ENCODE measurements at places on chromosomes 4 and X.

- no peak for DNase-seq
Observed at GRCh38 chr4:113051361-113051760, 1.9 kb downstream of the ANK2 start.

GRCh38 chrX:4197971-4198370, 484.5 kb upstream of the PRKX start:
- DNase-seq = no peak

DNA sequence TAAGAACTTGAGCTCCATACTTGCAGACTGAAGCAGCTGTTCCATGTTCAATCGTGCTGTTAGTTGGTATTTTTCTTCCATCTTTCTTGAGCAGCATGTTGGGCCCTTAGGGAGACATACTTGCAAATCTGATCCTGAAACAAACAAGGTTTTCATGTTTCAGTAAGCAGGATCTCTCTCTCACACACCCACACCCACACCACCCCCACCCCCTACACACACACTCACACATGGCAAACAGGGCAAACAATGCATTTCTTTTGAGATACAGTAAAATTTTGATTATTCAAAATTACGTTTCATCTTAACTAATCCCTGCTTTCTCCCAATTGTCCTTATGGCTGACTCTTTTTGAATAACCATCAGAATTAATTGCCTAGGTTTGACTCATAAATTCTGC, 32.3 kb downstream of the GPC3 start:
- DNase-seq = no peak

GRCh38 chrX:48196745-48197201, at the start of gene SSX5:
TSS of gene SSX5 (minus strand) at chrX:48196795. CDS start at chrX:48195358, 1,437 bp downstream.
- DNase-seq = no peak

DNA sequence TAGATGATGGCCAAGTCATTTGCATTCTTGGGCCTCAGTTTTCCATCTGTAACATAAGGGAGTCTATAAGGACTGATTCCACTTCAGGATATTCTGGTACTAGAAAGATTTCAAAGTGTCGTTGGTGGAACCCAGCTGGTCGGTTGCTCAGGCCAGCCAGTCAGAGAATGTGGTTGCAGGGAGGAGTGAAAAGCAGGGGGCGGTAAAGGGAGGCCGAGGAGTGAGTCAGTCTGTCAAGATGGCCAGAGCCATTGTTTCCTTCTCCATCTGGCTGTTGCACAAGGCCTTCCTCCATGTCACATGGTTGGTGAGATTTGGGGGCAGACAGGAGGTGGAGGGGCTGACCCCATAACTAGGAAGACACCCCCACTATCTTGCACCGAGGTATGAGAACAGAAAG, 38.2 kb downstream of the STARD8 start:
- peak; percentile 45 for DNase-seq

DNA sequence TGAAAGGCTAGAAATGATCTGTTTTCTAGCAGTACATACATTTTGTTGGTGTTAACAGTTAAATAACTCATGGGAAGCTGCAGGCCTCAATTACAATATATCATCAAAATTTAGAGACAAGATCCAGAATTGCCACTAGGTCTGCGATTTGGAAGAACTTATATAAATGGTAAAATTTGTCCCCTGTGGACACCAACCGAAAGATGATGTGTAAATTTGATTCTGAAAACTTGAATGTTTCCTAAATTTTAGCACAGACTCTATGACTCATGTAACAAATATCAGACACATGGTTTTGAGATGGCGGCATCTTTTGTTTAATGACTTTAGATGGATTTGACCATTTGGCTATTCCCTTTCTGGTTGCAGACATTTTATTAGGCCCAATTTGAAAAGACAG, 6.0 kb upstream of the HPGDS start:
- no peak for DNase-seq

- peak; percentile 49 for DNase-seq
Observed at GRCh38 chr4:24179201-24179840, 289.5 kb upstream of the PPARGC1A start.

DNA sequence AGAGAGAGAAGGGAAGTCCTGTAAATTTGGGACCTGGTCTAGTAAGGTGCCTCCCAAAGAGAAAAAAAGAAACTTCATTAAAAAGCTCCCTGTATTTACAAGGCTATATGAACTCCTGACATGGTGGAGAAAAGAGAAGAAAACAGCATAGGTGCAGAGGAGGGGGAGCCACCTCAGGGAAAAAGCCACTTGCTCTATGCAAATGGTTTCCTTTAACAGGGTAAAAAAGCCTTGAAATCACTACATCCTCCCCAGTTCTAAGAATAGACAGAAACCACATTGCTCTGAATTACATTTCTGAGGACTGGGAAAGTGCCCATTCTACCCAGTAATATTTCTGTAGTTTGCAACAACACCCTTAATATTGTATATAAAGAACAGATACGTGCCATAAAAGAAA, 165.5 kb downstream of the KLF8 start:
- no peak for DNase-seq

GRCh38 chrX:57643698-57644097, 36.4 kb downstream of the NLRP2B start:
- no peak for DNase-seq

- no peak for DNase-seq
Observed at GRCh38 chr4:173012608-173013007, 156.0 kb upstream of the GALNT7 start.

DNA sequence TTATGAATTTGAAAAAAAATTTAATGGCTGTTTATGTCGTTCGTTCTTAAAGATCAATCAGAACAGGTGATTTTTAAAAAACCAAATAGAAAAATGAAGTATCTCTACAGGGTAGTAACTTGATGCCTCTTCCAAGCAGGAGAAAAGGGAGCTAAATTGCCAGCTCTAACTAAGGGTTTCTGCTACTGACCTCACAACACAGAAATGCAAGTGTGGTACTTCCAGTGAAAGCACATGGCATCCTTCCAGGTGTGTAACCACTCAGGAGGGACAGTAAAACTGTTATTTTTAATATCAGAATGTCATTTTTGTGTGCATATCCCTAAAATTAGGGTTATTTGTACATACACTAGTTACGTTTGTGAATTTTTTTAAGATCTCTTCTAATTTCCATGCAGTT, 116.8 kb upstream of the ZCCHC13 start:
- DNase-seq = peak; percentile 43

GRCh38 chr4:80005863-80006262, 67.2 kb downstream of the ANTXR2 start:
- peak; percentile 46 for DNase-seq

DNA sequence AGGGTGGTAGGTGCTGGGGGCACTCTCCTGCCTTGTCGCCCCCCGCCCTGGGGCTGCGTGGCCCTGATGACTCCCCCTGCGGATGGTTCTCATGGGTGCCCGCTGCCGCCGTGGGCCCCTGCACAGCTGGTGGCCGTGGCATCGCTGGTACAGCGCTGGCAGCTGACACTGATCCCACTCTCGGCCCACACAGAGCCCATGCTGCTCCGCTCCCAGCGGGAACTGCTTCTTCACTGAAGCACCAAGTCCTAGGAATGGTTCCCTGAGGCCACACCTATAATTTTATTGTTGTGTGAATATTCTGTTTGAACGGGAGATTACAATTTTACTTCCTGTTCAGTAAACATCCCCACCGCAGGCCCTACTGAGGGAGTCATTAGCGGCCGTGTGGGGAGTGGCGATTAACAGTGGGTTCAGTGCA, 138.6 kb upstream of the NKX1-1 start:
- no peak for DNase-seq

GRCh38 chr4:188138227-188138626, 1.0 kb upstream of the TRIML1 start:
- no peak for DNase-seq

GRCh38 chrX:10040961-10041360, 73.8 kb downstream of the CLDN34 start:
- DNase-seq = no peak

GRCh38 chr4:76339364-76339763, 32.8 kb downstream of the STBD1 start:
- peak; percentile 3 for DNase-seq

DNA sequence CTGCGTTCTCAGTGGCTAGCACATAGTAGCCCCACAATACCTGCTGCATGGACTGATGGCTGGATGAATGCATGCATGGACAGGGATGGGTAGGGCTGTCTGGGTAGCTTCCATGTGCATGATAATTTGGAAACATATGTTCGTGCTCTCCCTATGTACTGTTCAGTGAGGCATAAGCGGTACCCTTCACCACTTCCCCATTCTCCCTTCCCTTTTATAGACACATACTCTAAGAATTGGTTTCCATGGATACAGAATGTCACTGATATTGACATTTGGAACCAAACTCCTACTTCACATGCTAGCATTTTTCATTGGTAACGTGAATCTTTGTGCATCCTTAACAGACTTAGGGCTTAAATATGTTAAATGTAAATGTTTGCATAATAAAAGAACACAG, 20.4 kb downstream of the USP46 start:
- DNase-seq = no peak

DNA sequence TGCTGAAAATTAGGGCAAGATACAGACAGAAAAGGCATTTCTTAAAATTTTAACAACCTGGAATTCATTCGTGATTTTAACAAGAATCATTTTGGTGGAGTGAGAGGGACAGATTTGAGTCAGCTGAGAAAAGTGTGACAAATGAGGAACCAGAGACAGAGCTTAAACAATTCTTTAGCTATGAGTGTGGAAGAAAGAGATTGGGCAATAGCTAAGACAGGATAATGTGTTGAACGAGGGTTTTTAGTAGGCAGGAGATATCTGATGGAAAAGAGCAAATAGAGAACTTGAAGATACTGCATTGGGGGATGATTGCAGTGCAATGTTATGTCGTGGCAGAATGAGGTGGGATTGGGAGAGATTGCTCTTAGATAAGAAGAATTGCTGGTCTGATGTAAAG, 164.2 kb upstream of the SPRY1 start:
- peak; percentile 45 for DNase-seq

DNA sequence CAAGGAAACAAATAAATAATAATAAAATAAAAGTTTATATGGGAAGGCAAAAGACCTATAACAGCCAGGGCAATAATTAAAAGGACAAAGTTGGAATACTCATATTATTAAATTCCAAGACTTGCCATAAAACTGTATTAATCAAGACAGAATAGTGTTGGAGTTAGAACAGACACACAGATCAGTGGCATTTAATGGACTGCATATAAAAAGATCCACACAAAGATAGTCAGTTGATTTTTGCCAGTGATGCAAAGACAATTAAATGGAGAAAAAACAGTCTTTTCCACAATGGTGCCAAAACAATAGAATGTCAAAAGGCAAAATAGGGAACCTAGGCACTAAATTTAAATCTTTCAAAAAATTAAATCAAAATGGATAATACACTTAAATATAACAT, 587.1 kb upstream of the GRIA3 start:
- DNase-seq = no peak

DNA sequence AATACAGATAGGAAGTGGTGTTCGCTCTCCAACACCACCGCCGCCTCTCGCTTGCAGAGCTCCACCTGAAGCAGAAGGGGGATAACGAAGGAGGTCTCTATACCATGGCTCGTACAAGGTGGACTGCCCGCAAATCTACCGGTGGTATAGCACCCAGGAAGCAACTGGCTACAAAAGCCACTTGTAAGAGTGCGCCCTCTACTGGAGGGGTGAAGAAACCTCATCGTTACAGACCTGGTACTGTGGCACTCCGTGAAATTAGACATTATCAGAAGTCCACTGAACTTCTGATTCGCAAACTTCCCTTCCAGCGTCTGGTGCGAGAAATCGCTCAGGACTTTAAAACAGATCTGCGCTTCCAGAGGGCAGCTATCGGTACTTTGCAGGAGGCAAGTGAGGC, 5.2 kb upstream of the BMP15 start:
- DNase-seq = no peak

GRCh38 chrX:71453056-71453455, 79.8 kb upstream of the OGT start:
- DNase-seq = no peak

All from astrocyte (in vitro differentiated cells and primary cell).